ENCODE measurements at places on chromosomes 2 and 18.

- DNase-seq, result peak; percentile 89
Measured at GRCh38 chr2:97664636-97664970, 759 bp upstream of the ACTR1B start.

DNA sequence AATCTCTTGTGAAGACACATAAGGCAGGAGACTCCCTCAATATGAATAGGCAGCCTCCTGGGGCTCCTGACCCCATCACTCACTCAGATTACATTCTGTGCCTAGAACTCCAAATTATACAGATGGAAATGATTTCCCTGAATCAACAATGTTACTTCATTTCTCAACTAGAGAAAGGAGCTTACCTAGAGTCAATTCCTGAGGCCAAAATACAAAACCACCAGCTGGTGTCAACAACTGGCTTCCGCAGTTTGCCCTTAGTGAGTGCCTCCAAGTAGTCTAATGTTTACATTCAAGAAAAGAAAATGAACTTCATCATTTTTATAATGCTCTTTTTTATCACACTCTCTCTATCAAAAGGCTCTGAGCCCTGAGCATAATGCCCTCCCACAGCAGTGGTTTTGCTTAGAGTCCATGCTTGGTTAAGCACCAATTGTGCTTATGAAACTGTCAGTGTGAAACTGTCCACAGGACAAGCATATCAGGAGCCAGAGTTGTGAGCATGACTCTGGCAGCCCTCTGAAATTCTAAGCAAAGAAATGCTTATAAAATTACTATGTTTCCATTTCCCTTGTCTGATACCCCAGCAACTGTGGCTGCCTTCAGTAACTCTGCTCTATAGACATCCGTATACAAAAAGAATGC, 305.7 kb upstream of the PKDCC start:
- DNase-seq, result peak; percentile 27

DNA sequence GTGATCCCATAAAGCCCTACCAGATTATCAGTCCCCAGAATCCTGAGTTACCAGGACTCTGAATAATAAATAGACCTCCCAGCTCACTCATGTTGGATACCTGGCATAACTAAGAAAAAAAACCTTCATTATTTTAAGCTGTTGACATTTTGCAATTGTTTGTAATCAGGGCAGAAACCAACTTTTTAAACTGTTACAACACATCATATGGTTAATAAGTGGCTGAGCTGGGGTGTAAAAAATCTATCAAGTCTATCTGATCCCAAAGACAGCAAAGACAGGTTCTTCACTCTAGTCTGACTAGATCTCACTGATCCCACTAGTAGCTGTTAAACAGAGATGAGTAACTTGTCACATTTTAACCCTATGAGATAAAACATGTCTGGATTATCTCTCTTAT, 370.3 kb downstream of the RIT2 start:
- no peak for DNase-seq

DNA sequence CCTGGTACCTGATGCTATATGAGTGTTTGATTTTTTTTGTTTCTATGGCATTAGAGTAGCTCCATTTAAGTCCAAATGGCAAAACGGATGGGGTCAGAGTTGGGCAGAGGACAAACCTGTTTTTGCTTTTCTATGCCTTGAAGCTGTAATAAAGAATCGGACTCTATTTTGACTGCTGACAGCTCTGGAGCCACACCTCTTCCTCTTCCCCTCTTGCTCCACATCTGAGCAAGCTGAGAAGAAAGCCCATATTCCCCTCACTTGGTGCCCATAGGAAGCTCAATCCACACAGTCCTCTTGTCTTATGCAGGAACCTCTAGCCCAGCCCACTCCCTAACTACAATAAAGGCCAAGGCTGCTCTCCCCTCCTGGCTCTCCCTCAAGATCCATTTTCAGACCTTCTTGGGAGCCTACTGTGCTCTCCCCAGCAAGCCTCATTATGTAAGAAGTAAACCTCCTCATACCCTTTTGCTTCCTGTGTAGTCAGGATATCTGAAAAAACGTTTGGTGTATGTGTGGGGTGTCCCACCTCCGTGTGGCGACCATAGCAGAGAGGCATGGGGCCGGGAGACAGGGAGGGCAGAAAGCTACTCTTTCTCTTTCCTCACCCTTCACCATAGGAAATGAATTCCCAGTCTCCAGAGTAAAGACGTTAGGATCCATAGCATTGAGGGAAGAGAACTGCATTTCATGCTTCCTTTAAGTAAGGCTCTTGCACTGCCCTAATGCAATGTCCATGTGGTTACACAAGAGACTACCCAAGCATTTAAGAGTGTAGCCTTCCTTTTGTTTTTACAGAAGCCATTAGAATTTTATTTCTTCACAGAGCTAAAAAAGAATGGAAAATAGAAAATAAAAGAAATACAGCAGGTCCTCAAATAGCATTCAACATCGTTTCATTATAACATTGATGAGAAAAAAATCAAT, 41.9 kb upstream of the RAPGEF4 start:
- DNase-seq, result no peak

DNA sequence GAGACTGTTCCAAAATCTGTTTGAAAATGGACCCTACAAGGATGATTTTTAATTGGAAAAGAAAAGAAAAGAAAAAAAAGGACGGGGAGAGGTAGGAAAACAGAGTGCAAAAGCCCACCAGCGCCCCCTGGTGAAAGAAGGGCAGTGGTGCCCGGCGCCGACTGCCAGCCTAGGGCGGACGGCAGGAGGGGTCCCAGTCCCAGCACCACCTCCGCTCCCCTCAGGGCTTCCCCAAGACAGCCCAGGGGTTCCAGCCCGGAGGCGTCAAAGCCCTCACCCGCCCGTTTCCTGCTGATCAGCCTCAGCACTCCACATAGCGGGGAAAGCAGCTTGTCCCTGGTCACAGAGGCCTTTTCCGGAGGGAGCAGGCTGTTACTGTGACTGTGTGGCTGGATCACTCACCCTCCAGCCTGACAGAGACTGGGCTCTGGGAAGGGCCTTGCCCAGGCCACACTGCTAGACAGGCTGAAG, 213.9 kb downstream of the TFCP2L1 start:
- DNase-seq, result peak; percentile 74

DNA sequence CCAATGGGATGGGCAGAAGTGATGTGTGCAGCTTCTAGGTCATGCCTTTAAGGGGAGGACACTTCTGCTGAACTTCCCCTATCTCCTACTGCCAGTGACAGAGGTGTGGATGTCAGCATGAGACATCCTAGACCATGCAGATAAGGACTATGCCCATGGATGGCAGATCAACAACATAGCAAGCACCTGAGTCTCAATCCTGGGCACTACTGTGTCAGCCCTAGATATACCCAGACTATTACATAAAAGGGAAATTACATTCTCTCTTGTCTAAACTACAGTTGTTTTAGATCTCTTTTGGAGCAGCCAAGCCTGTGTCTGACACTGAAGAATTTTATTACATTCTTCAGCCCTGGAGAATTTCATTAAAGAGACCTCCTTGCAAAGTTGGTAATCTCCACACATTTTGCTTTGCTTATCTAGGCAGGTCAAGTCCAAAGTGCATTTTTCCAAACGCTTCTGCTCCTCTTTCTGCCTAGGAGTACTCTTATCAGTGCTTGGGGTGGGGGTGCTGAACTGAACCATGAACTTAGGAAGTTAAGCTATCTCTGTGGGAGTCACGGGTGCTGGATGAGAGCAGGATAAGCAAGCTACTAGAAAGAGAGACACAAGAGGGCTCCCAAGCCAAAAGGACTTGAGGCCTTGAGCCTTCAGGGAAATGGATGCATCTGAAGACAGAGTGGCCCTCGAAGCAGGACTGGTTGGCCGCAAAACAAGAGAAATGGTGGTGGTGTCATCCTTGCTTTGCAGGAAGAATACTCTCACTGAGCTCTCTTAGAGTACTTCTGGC, 95.2 kb upstream of the SPRED2 start:
- peak; percentile 49 for DNase-seq

DNA sequence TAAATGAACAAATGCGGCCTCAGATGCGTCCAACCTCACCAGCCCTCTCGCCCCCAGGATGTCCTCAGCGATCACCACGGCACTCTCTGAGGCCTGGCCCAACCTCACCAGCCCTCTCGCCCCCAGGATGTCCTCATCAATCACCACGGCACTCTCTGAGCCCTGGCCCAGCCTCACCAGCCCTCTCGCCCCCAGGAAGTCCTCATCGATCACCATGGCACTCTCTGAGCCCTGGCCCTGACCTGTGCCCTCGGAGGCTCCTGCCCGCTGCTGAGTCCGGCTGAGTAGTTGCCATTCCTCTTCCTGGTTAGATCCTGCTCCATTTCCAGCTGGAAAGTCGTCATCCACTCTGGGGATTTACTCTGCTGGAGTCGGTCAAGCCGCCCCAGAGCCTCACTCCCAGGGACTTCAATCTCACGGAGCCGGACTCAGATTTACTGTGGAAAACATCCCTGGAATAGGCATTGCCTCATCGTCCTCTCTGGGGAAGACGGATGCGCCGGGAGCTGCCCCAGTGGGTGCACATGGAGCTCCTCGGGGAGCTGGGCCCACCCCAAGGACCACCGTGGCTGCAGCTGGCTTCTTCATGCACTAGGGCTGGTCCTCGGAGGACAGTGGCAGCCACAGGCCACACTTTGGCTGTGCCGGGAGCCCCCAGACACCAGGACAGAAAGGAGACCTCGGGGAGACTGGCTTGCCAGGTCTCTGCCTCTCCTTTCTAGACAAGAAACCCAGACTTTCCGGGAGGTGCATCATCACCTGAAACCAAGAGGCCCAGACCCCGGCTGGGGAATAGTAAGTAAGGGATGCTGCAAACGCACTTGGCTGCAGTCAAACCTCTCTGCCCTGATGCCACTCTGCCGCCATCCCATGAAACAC, 230.6 kb downstream of the EIPR1 start:
- DNase-seq, result no peak

- no peak for DNase-seq
Measured at GRCh38 chr2:152245653-152246052, 70.1 kb upstream of the STAM2 start.

DNA sequence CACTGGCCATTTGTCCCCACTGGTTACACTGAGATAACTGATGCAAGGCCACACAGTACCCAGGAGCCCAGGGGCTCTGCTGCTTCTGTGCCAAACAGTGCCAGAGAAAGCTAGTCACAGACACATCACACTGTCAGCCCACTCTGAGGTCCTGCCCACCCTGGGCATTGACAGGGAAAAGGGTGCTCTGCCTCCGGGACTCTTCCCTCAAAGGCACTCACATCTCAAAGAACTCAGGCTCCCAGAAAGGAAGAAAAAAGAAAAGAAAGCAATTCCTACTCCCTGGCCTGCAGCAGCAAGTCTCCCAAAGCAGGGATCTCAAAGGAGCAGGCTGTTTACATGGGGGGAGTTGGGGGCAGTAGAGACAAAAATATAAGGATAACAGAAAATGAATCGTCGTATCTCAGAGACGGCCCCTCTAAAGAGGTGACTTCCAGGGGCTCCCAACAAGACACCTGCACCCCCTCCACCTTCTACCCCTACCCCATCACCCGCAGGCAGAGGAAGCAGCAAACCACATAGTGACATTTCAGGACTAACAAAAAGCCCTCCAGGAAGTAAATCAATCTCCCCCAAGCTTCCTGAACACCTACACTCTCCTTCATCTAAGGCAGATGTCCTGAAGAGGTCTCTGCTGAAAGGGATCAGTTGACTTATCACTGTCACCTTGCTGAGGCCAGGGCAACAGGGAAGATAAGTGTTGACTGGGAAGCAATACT, 247.6 kb downstream of the TNS1 start:
- DNase-seq, result no peak

GRCh38 chr2:237931205-237931721, 35.6 kb upstream of the UBE2F start:
- peak; percentile 36 for DNase-seq

- DNase-seq, result peak; percentile 57
Measured at GRCh38 chr2:215188078-215188477, 49.7 kb upstream of the ABCA12 start.

DNA sequence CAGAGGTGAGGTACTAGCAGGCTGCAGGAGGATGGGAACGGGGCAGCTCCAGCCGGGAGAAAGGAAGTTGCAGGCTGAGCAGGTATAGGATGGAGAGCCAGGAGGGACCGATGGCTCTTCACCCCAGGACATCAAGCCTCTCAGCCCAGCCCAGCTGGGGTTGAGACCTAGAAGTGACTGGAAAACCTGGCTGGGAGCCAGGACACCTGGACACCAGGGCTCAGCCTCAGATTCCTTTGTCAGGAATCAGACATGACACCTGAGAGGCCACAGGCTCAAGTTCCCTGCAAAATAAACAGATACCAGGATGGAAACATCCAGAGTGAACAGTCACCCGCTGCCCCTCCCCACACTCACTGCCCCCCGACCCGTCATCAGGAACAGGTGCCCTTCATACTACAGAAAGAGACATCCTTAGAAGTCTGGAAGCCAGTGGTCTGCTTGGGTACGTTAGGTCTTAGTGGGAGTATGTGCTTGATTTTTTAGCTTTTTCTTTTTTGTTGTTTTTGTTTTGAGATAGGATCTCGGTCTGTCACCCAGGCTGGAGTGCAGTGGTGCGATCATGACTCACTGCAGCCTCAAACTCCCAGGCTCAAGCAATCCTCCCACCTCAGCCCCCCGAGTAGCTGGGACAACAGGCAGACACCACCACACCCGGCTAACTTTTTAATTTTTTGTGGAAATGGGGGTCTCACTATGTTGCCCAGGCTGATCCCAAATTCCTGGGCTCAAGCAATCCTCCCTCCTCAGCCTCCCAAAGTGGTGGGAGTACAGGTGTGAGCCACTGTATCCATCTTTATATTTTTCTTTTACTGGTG, 95.7 kb upstream of the STPG4 start:
- DNase-seq, result peak; percentile 28

DNA sequence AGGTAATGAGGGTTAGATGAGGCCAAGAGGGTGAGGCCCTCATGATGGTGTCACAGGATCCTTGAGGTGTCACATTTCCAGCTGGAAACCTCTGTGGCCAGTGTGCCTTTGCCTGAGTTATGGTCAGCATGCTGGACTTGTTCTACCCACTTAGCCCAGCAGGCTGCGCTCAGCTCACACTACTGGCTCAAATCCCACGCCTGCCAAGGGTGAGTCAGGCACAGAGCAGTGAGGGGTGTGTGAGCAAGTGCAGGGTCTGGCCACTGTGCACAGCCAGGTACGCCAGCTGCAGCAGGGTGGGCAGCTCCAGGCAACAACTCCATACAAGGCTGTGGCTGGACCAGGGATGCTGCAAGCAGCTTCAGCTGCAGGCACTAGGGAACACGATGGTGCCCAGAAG, 616.6 kb upstream of the FSHR start:
- DNase-seq, result peak; percentile 62

- DNase-seq, result no peak
Measured at GRCh38 chr18:49841236-49842217, 28.2 kb upstream of the ACAA2 start.

DNA sequence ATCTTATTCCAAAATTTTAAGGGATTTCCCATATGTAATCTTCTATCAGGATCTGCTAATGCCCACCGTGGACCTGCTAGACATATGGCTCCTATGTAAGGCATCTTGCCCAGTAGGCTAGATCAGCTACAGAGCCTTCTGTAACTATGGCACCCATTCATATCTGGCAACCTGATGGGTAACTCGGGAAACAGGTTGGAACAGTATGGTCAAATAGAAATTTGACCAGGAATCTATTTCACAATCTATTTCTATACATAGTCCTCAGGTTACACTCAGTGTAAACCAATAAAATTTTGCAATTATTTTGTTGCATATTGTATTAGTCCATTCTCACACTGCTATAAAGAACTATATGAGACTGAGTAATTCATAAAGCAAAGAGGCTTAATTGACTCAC, 93.3 kb downstream of the ST6GAL2 start:
- no peak for DNase-seq

GRCh38 chr2:240182001-240182400, 41.5 kb upstream of the OTOS start:
- DNase-seq, result no peak

GRCh38 chr2:155190342-155190741, 491.8 kb downstream of the KCNJ3 start:
- no peak for DNase-seq
